ENCODE measurements at places on chromosomes 6 and 20.

DNA sequence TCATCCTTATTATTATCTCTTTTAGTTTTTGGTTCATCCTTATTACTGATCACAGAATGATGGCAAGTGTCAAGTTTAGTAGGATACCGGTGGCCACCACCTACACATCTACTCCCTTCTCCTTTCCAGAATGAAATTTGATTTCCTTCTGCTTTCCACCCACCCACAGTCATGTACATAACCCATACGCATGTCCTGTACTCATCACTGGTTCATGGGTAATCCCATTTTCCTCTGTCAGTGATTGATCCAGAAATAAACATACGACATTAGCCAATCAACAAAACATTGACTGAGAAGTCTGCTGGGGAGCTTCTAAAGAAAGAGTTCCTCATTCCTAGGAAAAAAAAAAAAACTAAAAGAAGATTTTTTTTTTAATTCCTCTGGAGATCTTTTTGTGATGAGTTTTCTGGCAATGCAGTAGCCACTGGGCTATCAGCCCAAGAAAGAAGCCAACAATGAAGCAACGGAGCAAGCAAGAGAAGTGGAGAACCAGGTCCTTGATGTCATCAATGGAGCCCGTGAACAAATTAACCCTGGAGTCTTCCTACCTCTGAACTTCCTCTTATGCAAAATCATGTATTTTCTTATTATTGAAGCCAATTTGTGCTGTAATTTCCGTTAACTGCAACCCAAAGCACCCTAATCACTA lies 127.8 kb downstream of the TASP1 start:
- no peak for DNase-seq

- no peak for DNase-seq
Observed at GRCh38 chr20:36493051-36493800, 48.1 kb upstream of the MYL9 start.

GRCh38 chr6:107490566-107491137 lies 735 bp downstream of the SOBP start:
- DNase-seq = no peak

- DNase-seq = no peak
Observed at GRCh38 chr6:41200901-41201763, at the start of gene TREML2. Gene TREML2, minus strand, starts transcription at chr6:41201149. Its CDS starts 141 bp downstream, at chr6:41201008.

DNA sequence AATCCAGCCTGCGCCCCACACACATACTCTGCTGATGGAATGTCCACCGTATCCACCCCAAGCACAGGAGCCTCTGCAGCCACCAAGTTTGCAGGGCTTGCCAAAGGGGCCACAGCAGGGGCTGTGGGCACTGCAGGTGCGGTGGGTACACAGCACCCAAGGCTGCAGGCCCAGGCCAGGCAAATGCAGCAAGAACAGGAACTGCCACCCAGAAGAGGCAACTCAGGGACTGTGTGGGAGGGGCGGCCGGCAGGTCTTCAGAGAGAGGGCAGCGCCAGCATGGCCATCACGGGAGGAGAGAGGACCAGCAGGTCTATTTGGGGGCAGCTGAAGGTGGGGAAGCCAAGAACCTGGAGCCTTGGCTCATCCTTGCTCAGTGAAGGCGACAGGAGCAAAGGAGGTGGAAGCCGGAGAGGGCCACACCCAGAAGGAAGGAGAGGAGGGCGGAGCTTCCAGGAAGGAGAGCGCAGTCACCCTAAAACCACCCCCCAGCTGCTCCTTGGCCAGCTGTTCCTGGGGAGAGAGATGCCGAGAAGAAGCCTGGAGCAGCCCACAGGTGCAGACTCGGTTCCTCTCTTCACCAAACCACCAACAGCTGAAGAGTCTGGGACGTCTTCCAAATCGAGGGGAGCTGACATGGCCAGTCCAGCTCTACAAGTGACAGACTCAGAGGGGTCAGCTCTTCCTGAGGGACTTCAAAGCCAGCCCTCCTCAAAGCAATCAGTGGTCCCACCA lies 265.1 kb upstream of the CDYL start:
- DNase-seq = no peak

DNA sequence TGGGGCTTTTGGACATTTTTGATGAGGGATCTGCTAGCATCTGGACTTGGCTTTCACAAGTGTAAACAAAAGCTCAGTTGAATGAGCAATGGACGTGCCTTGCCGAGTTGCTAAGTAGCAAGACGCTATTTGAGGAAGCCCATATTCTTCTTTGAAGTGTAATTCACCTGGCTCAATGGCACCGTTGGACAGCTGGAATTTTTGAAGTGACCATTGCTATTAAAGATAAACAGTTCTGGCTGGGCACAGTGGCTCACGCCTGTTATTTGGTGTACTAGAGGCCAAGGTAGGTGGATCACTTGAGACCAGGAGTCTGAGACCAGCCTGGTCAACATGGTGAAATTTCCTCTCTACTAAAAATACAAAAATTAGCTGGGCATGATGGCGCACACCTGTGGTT lies 88.8 kb upstream of the SOX4 start:
- no peak for DNase-seq

- no peak for DNase-seq
Observed at GRCh38 chr6:136520517-136520916, 29.7 kb downstream of the MAP7 start.

DNA sequence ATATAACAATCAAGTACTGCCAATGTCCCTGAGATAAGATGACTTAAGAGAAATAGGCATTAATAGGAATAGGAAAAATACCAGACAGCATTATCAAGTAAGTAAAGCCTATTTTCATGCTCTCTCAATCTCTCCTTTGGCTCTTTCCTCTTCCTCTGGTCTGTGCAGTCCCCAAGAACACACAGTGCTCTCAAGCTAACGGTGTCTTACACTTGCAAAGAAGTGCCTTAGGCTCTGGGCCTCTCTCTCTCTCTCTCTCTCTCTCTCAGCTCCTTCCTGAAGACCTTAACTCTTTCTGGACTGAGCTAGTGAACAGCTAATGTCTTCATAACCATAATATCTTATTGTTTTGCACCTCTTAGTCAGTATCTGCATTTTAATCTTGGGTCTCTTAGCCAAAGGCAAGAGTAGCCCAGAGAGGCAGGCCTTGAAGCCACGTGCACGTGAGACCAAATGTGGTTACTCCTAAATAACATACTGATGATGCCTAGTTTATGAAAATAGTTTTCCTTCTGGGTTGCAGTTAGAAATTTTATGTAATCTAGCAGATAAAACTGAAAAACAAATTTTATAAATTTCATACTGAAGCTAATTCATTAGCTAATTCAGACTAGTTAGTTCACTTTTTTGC lies 70.8 kb downstream of the TPD52L1 start:
- DNase-seq = no peak

DNA sequence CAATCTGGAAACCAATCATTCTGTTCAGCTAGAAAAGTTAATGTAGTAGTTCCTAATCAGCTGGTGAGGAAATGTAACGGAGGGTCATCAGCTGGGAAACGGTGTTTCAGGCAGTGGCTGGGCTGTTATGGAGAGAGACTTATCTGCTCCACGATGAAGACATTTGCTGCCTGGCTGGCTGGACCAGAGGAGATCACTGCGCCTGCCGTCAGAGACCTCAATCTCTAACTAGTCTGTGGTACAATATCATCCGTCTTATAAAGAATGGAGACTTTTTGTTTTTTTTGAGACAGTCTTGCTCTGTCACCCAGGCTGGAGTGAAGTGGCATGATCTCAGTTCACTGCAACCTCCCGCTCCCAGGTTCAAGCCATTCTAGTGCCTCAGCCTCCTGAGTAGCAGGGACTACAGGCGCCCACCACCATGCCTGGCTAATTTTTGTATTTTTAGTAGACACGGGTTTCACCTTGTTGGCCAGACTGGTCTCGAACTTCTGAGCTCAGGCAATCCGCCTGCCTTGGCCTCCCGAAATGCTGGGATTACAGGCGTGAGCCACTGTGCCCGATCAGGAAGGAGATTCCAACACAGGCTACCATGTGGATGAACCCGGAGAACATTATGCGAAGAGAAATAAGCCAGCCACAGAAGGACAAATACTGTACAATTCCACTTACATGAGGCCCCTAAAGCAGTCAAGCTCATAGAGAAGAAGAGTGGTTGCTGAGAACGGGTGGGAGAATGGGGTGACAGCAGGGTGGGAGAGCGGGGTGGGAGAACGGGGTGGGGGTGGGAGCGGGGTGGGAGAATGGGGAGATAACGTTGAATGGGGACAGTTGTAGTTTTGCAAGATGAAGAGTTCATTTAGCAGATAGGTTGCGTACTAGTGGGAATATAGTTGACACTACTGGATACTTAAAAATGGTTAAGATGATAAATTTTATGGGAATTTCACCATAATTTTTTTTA lies 115.1 kb downstream of the SULF2 start:
- no peak for DNase-seq

DNA sequence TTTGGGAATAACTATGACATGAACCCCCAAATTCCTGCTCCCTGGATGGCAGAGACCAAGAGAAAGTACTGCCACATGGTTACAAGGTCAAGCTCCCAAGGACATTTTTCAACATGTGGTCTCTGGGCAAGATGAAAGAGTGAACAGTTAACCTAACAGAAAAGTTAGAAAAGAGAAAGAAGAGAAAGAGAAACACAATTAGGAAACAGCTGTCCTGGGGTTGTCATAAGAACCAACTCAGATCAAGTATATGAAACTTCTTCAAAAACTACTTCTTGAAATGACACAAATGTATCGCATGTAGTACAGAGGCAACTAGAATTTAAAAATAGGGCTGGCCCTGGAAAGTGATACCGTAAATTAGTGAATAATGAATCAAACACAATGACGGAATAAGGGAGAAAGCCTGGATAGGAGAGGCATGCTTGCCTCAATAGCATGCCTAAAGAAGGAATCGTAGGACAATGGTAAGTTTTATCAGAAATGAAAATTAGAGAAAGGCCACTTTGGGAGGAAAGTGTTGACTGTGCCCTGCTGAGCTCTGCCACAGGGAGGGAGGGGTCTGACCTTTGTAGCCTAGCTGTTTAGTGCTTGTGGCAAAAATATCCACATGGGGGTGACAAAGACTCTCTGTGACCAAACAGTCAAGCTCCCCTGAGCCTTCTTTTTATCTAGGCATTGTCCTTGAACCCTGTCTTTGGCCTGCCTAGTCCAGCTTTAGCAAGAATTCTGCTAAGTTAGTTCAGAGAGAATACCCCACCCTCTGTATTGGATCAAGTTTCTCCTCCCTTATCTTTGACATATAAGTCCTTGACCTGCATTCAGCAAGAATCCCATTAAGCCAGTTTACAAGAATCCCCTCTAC lies 4.3 kb upstream of the DCBLD1 start:
- no peak for DNase-seq

- DNase-seq = no peak
Observed at GRCh38 chr20:12535316-12535715, 473.5 kb upstream of the SPTLC3 start.

- no peak for DNase-seq
Observed at GRCh38 chr6:73873081-73873480, 177.1 kb downstream of the CD109 start.

DNA sequence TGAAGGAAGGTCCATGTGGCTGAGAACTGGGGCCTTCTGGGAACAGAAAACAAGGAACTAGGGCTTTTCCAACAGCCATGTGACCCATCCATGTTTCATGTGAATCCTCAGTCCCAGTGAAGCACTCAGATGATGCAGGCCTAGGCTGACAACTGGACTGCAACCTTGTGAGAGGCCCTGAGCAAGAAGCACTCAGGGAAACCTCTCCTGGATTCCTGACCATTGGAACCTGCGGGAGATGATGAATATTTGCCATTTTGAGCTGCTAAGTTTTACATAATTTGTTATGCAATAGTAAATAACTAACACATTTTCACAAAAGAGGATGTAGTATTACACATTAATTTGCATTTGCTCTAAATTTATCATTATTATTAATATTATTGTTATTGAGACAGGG lies 38.4 kb upstream of the HLA-G start:
- DNase-seq = no peak

DNA sequence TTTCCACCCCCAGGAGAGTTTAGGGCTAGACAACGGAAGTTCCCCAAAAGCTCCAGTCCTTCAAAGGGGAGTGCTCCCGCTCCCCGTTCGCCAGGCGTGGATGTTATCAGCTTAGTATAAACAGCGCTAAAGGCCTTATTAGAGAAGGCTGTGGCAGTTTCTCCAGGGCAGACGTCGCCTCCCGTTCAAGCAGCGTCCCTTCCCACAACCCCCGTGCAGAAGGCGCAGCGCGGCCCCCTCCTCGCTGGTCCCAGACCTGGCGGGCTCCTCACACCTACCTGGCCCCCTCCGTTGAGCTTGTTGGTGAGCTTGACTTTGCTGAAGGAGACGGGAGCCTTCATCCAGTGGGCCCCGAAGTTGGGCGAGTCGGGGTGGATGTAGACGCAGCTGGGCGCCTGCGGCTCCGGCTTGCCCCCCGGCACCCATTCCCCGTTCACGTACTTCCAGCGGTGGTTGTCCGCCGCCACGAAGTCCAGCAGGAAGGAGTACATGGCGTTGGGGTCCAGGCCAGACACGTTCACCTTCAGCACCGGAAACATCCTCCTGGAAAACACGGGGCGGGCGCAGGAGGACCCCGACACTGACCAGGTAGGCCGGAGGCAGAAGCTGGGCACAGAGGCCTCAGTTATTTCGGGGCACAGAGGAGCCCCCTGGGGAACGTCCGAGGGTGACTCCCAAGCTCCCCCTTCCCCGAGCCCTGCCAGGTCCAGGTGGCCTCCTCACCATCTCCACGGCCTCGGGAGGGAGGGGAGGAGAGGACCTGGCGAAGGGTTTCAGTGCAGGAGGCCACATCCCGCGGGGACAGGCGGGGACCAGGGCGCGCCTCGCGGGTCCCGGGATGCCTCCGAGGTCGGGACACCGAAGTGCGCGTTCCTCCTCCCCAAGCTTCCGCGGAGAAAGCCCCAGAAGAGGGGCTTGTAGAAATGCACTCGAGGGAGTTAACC lies 1.1 kb downstream of the TBXT start:
- DNase-seq = no peak

DNA sequence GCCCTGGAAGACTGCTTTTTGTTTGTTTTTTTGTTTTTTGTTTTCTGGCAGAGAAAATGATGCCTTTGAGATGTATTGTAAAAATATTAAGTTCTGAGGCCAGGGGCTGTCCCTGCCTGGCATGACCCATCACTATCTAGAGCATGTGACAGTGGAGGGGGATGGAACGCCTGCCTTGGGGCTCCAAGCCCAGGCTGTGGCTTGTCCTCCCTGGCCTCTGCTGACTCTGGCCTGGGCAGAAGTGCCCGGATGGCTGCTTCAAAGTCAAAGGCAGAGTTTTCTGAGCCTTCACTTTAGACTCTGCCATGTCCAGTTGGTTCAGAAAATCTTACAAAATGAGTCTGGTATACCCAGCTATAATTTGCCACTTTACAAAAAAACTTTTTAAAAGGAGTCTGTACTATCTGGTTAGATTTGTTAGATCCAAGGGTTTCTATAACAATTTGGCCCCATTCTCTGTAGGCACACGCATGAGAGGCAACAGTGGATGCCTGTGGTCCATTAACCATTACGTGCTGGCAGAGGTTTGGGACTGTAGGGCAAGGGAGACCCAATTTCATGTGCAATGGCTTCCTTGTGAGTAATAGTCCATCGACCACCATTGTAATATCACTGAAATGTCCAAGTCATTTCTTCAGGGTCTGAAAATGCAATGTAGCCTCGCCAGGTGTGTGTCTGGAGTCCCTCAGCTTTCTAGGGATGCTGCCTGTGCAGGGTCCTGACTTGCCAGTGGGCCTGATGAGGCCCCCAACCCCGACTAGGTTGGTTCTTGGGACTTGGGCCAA lies 8.3 kb downstream of the PPP1R3G start:
- no peak for DNase-seq

- no peak for DNase-seq
Observed at GRCh38 chr6:28369463-28369862, 19.7 kb downstream of the ZKSCAN3 start.
